ENCODE measurements at places on chromosomes 3 and 15.
A peak's percentile ranks its signal among the peaks of the same experiment; 100 is the strongest.

DNA sequence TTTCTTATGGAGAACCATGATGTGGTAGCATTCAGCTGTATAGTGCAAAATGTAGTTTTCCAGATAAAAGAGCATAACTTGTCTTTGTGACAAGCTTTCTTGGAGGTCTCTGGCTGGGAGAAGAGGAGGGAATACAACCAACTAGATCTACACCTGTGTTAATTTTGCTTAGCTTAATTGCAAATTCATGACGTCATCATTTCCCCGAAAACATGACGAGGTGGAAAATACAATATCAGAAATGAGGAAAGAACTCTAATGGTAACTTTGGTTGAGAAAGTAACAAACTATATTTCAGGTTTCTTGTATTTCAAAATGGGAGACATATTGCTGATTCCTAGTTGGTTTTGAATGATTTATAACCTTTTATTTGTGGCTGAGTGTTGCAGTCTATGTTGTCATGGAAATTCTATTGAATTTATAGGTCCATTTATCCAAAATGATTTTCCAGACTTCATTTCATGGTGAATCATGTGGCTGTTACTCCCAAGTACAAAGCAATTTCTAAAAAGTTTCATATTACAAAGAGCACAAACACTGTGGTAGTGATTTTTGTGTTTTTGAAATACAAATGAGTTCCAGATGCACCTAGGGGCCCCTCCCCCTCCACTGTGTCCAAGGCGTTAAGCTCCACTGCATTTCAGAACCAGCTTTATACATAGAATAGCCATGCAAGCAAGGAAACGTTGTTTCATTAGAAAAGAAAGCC lies 307.2 kb downstream of the FEZF2 start:
- H3K27ac ChIP-seq, result no peak overlapping the region
- H3K4me1 ChIP-seq, result no peaks in the 10 kb centered on the region
- no peaks in the 10 kb centered on the region for H3K27me3 ChIP-seq
- no peak for DNase-seq

DNA sequence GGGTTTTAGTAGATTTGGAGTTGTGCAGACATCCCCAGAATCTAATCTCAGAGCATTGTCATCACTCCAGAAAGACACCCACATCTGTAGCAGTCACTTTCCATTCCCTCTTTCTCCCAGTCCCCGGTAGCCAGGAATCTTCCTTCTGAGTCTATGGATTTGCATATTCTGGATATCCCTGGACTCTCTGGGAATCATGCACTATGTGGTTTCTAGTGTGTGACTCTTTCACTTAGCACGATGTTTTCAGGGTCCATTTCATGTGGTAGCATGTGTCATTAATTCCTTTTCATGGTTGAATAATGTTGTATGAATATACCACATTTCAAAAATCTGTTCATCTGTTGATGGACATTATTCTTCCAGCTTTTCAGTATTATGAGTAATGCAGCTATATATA lies 29.3 kb downstream of the FBLN2 start:
- H3K4me3 ChIP-seq, result no peak overlapping the region
- peaks cover 7% of the 10 kb centered on the region for H3K4me1 ChIP-seq

DNA sequence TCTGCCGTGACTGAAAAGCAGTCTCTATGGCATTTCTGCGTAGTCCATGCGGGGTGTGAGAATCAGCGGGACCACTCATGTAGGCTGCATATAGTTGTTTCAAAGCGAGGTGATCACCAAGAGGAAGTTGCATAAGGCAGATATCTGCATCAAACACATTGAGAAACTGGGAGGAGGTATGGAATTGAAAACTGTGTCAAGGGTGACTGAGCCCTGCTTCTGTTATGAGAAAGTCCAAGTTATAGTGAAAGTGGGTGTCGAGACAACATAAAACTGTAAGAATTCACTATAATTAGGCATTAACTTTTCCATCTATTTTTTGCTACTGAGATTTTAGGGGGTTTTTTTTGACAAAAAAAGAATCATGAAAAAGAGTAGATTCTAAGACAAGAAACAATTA lies 109.3 kb downstream of the ZIC1 start:
- no peak overlapping the region for H3K27ac ChIP-seq
- no peak for DNase-seq
- H3K4me1 ChIP-seq, result no peaks in the 10 kb centered on the region
- no peaks in the 10 kb centered on the region for H3K27me3 ChIP-seq

GRCh38 chr15:43184407-43185124 lies 637 bp upstream of the CCNDBP1 start:
- peaks cover 54% of the 10 kb centered on the region for H3K36me3 ChIP-seq
- no peak for DNase-seq
- no peaks in the 10 kb centered on the region for H3K27me3 ChIP-seq
- H3K4me3 ChIP-seq, result peak overlapping the region; percentile 88

- no peaks in the 10 kb centered on the region for H3K27me3 ChIP-seq
- H3K4me1 ChIP-seq, result peaks cover 4% of the 10 kb centered on the region
- no peak overlapping the region for H3K27ac ChIP-seq
- H3K4me3 ChIP-seq, result no peak overlapping the region
- no peak for DNase-seq
- H3K36me3 ChIP-seq, result no peaks in the 10 kb centered on the region
These were observed 74.2 kb downstream of the LDHAL6B start for GRCh38 chr15:59280855-59281254.

DNA sequence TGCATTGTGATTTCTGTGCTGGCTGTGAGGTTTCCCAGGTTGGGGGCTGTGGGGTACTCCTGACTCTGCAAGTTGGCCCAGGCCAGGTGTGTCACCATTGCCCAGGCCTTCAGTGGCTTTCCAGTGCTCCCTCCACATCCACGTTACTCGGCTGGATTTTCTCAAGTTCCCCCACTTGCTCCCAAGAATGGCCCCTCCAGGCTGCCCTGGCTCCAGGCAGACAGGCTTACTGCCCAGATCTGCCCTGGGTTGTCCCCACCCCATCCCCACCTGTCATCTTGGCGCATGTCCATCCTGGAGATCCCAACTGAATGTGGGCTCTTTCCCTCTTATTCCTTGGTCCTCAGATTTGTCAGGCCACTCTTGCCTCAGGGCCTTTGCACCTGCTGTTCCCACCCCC lies 3.6 kb downstream of the APBA2 start:
- H3K27me3 ChIP-seq, result peaks cover 29% of the 10 kb centered on the region
- no peak for DNase-seq
- no peaks in the 10 kb centered on the region for H3K4me1 ChIP-seq
- H3K36me3 ChIP-seq, result no peaks in the 10 kb centered on the region
- H3K4me3 ChIP-seq, result no peak overlapping the region

GRCh38 chr15:94673801-94674200 lies 442.4 kb downstream of the MCTP2 start:
- peaks cover 3% of the 10 kb centered on the region for H3K27me3 ChIP-seq
- no peaks in the 10 kb centered on the region for H3K4me1 ChIP-seq
- no peak overlapping the region for H3K4me3 ChIP-seq
- no peaks in the 10 kb centered on the region for H3K36me3 ChIP-seq
- no peak overlapping the region for H3K27ac ChIP-seq
- no peak for DNase-seq

DNA sequence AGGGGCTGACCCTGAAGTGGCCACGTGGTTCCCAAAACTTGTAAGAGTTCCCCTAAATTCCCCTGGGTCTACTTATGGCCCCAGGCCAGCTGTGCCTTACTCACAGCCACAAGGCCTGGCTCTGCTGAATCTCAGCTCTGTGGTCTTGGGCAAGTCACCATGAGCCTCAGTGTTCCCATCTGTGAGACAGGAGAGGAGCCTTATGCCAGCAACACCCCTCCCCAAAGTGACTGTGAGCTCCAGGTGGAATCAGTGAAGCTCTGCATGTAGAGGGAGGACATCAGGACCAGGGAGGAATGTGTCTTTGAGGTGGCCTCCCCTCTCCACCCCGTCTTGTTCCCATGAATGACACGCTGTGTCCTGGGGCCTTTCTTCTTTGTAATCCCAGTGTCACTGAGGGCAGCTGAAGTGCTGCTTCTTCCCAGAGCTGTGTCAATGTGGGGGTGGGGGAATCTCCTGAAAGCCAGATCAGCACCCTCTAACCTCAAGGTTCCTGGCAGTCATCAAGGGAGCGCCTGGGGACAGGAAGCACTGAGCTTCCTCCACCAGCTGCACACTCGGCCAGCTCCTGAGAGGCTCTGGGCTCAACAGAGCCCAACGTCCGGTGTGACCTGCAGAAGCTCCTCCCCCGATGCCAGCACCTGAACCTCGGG lies 258.9 kb downstream of the UACA start:
- H3K36me3 ChIP-seq, result no peaks in the 10 kb centered on the region
- no peak overlapping the region for H3K27ac ChIP-seq
- DNase-seq, result peak; percentile 73
- peaks cover 27% of the 10 kb centered on the region for H3K4me1 ChIP-seq
- H3K4me3 ChIP-seq, result no peak overlapping the region
- no peaks in the 10 kb centered on the region for H3K27me3 ChIP-seq

GRCh38 chr3:195692781-195693427 lies 27.9 kb upstream of the MUC20 start:
- no peak overlapping the region for H3K27ac ChIP-seq
- peaks cover 5% of the 10 kb centered on the region for H3K4me1 ChIP-seq
- no peaks in the 10 kb centered on the region for H3K27me3 ChIP-seq
- H3K4me3 ChIP-seq, result no peak overlapping the region
- no peak for DNase-seq

GRCh38 chr3:4993276-4994143 lies 14.3 kb downstream of the BHLHE40 start:
- DNase-seq, result no peak
- no peaks in the 10 kb centered on the region for H3K36me3 ChIP-seq
- H3K4me3 ChIP-seq, result no peak overlapping the region
- H3K4me1 ChIP-seq, result peaks cover 4% of the 10 kb centered on the region
- H3K27ac ChIP-seq, result no peak overlapping the region

DNA sequence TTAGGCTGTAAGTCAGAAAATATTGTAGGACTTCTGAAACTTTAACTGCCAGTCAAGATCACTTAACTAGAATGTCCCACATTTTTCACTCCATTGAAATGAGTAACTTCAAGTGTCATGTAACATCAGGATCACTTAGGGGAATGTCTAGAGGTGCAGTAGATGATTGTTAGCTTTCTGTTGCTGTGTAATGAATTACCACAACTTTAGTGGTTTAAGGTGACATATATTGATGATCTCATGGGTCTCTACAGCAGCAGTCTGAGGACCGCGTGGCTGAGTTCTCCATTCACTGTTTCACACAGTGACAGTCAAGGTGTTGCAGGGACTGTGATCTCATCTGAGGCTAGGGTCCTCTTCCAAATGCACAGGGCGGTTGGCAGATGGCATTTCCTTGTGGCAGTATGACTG lies 82.7 kb downstream of the SLC25A26 start:
- DNase-seq, result no peak
- peak overlapping the region; percentile 49 for H3K27ac ChIP-seq
- peaks cover 8% of the 10 kb centered on the region for H3K4me1 ChIP-seq
- H3K4me3 ChIP-seq, result no peak overlapping the region

GRCh38 chr3:155782390-155782953 lies 23.6 kb downstream of the C3orf33 start:
- no peaks in the 10 kb centered on the region for H3K36me3 ChIP-seq
- H3K27me3 ChIP-seq, result no peaks in the 10 kb centered on the region
- H3K4me1 ChIP-seq, result no peaks in the 10 kb centered on the region
- DNase-seq, result no peak
- no peak overlapping the region for H3K4me3 ChIP-seq

DNA sequence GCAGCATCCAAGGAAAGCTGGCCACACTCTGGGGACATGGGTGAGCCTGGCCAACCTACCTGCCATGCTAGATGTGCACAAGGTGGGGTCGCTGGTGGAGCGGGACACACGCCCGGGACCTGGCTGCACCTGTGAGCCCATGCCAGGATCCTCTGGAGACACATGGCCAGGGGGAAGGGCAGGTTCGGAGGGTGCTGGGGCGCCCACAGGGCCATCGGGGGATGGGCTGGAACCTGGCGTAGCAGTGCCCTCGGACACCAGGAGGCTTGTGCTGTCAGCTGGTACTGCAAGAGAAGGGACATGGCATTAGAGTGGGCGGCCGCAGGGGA lies 143.4 kb downstream of the NSMCE3 start:
- no peak overlapping the region for H3K27ac ChIP-seq
- H3K4me1 ChIP-seq, result no peaks in the 10 kb centered on the region
- no peaks in the 10 kb centered on the region for H3K27me3 ChIP-seq
- no peak for DNase-seq
- H3K36me3 ChIP-seq, result no peaks in the 10 kb centered on the region

- H3K27me3 ChIP-seq, result no peaks in the 10 kb centered on the region
- H3K27ac ChIP-seq, result no peak overlapping the region
- H3K4me1 ChIP-seq, result peaks cover 38% of the 10 kb centered on the region
- peaks cover 2% of the 10 kb centered on the region for H3K36me3 ChIP-seq
- no peak overlapping the region for H3K4me3 ChIP-seq
These were observed 1.6 kb upstream of the TEX264 start for GRCh38 chr3:51669241-51670052.

GRCh38 chr3:72990701-72991395 lies 5.8 kb upstream of the PPP4R2 start:
- DNase-seq, result no peak
- H3K27me3 ChIP-seq, result no peaks in the 10 kb centered on the region
- H3K4me1 ChIP-seq, result no peaks in the 10 kb centered on the region
- H3K27ac ChIP-seq, result no peak overlapping the region

DNA sequence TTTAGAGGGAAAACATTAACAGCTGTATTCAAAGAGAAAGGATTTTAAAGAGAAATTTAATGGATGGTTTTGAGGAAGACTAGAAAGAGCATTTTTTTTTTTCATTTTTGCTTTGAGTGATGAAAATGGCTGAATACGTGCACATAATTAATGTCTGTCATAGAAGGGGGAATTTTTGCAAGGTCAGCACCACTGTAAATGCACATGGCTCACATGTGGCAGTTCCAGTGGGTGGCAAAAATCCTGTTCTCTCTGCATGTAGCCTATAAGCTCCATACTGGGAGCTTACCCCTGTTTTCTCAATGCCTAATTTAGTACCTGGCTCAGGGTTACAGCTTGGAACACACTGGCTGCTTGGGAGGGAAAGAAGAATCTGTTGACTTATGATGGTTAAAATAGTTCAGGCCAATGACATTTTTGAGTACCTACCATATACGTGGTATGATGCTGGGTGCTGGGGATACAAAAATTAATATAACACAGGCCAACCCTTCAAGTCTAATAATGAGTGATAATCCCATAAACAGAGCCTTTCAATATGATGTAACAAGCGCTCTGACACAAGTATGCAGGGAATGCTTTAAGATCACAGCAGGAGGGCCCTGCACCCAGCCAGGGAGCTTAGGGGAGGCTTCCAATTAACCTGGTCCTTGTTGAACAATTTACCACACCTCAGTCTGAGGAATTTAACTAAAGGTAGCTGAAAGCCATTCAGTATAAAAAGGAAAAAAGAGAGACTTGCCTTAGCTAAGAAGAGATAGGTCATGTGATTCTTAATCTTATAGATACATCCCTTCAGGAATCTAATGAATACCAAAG lies 33.0 kb downstream of the HSPBAP1 start:
- no peak overlapping the region for H3K27ac ChIP-seq
- H3K4me3 ChIP-seq, result no peak overlapping the region
- DNase-seq, result no peak
- no peaks in the 10 kb centered on the region for H3K27me3 ChIP-seq

DNA sequence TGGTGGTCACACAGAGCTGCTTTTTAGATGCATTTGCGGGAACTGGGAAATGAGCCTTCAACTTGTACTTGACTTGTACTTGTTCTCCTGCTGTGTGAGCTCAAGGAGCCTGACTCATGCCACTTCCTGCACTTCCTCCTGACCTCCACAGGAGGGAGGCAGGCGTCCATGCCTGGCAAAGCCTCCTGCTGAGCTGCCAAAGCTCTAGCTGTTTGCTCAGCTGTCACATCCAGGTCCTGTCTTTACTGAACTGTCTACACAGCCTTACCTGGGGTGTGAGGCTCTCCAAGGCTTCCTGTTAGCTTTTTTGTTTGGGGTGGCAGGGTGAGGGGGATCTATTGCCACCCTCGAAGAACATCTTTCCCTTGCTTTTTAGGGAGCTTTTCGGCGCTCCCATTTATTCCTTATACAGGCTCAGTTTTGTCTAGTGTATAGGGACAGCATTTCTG lies 6.4 kb downstream of the THPO start:
- no peaks in the 10 kb centered on the region for H3K27me3 ChIP-seq
- DNase-seq, result peak; percentile 85
- no peak overlapping the region for H3K4me3 ChIP-seq
- H3K36me3 ChIP-seq, result peaks cover 27% of the 10 kb centered on the region
- H3K27ac ChIP-seq, result no peak overlapping the region

Data from upper lobe of right lung (tissue), 1 donor.